Osteocyte (in vitro differentiated cells): ENCODE measurements at places on chromosomes 4 and X.

GRCh38 chr4:3107271-3107670 lies 32.8 kb downstream of the HTT start:
- no peak for DNase-seq

GRCh38 chrX:33211356-33212260 lies at the start of gene DMD:
Gene DMD (minus strand): TSS chrX:33211549. CDS start chrX:33211312, 237 bp downstream.
- peak; percentile 86 for DNase-seq

GRCh38 chr4:176001151-176002006 lies 64.3 kb upstream of the WDR17 start:
- DNase-seq: no peak

DNA sequence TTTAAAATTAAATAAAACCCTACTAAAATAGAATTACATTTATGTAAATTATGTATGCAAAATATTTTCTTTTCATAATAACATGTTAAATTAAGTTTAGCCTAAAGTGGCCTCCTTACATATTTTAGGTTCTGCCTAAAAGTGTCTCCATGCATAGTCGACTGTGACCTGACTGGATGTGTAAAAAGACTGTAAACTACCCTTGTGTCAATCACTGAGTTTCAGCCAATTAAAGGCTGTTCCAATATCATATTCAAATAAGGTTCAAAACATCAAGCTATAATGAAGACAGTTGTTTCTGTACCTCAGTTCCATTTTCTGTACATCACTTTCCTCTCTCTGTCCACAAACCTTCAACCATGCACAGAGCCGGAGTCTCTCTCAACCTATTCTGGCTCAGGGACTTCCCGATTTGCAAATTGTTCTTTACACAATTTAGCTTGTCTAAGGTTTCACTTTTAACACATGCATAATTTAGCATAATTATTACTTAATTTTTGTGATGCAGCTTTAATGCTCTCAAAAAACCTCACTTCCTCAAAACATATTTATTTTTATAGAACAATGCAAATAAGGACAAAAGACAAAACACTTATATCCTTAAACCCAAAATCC lies 60.1 kb downstream of the SH3RF1 start:
- DNase-seq: no peak

DNA sequence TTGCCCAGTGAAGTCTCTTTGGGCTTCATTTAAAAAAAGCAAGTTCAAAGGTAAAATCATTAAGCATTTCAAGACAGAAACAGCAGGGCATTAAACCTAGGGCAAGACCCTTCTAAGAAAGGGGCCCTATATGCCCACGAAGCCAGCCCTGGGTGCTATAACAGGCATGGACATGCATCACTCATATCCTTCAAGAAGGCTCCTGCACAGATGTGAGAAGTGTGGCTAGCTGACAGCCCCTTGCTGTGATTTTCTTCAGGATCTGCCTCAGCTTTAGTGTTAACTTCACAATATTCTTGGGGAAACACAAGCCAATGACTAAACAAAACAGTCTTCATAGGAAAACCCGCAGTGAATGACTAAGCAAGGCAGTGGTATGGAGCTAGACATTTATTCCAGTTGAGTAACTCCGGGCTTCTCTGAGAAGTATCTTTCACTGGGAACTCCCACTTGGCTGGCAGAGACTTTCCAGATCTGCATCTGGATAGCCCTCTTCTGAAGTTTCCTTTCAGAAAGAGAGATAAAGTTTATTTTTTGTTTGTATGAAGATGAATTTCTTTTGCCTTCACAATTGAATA lies 11.9 kb upstream of the MAOA start:
- DNase-seq: no peak

- DNase-seq: no peak
Observed at GRCh38 chr4:1008840-1009541, 2.4 kb upstream of the FGFRL1 start.

GRCh38 chrX:41722214-41722613 lies 1.8 kb upstream of the GPR82 start:
- DNase-seq: no peak

- no peak for DNase-seq
Observed at GRCh38 chr4:77052352-77052751, 23.4 kb downstream of the CCNI start.

- DNase-seq: no peak
Observed at GRCh38 chrX:38692961-38693360, 108.3 kb upstream of the MID1IP1 start.

DNA sequence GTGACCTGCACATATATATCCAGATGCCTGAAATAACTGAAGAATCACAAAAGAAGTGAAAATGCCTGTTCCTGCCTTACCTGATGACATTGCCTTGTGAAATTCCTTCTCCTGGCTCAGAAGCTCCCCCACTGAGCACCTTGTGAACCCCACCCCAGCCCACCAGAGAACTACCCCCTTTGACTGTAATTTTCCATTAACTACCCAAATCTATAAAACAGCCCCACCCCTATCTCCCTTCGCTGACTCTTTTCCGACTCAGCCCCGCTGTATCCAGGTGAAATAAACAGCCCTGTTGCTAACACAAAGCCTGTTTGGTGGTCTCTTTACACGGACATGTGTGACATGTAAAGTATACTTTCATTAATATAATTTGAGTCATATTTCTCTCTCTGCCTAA lies 320.3 kb upstream of the TECRL start:
- DNase-seq: no peak

GRCh38 chr4:85244638-85245037 lies 230.3 kb upstream of the ARHGAP24 start:
- DNase-seq: no peak

GRCh38 chr4:142719854-142720541 lies 126.1 kb downstream of the INPP4B start:
- no peak for DNase-seq

DNA sequence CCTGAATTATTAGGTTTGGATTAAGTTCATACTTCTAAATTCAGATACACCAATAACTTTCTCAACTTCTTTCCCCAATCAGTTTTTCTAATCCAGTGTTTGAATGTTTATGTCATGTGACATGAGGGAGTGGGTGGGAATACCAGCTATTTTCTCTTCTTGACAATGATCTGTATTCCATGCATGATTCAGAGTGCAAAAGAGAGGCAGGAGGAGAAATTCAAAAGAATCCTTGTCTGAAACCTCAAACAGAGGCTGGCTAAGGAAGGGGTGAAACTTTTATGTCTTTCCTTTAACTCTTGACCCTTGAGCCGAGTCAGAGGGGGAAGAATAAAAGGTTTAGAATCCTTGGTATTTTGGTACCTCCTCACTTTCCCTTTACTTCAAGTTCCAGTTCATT lies 544.7 kb downstream of the SPRY1 start:
- no peak for DNase-seq

GRCh38 chr4:111512081-111512783 lies 633.0 kb upstream of the FAM241A start:
- DNase-seq: no peak

- peak; percentile 89 for DNase-seq
Observed at GRCh38 chr4:189202182-189202868, 738.3 kb upstream of the FRG1 start.

GRCh38 chr4:92988301-92988700 lies 684.5 kb downstream of the GRID2 start:
- DNase-seq: no peak

- no peak for DNase-seq
Observed at GRCh38 chrX:9163214-9163709, 129.3 kb upstream of the FAM9B start.

GRCh38 chr4:24894846-24895245 lies 18.0 kb downstream of the CCDC149 start:
- DNase-seq: no peak

DNA sequence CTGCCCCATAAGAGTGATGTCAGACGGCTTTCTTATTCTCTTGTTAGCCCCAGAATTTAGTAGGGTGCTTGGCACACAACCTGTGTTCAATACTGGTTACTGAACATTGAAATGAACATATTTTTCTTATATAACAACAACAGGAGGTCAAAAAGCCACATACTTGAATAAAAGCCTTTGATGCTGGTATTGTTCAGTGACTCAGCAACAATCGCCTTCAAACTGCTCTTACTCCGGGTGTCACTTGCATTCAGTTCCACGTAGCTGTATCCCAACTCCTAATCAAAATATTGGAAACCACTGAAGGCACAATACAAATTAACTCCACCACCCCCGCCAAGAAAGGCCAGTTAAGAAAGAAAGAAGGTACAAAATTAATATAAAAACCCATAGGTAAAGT lies 61.5 kb downstream of the RFC1 start:
- no peak for DNase-seq

GRCh38 chr4:95549246-95550114 lies 707 bp upstream of the UNC5C start:
- no peak for DNase-seq

- no peak for DNase-seq
Observed at GRCh38 chr4:118957722-118958445, 69.2 kb downstream of the SYNPO2 start.

DNA sequence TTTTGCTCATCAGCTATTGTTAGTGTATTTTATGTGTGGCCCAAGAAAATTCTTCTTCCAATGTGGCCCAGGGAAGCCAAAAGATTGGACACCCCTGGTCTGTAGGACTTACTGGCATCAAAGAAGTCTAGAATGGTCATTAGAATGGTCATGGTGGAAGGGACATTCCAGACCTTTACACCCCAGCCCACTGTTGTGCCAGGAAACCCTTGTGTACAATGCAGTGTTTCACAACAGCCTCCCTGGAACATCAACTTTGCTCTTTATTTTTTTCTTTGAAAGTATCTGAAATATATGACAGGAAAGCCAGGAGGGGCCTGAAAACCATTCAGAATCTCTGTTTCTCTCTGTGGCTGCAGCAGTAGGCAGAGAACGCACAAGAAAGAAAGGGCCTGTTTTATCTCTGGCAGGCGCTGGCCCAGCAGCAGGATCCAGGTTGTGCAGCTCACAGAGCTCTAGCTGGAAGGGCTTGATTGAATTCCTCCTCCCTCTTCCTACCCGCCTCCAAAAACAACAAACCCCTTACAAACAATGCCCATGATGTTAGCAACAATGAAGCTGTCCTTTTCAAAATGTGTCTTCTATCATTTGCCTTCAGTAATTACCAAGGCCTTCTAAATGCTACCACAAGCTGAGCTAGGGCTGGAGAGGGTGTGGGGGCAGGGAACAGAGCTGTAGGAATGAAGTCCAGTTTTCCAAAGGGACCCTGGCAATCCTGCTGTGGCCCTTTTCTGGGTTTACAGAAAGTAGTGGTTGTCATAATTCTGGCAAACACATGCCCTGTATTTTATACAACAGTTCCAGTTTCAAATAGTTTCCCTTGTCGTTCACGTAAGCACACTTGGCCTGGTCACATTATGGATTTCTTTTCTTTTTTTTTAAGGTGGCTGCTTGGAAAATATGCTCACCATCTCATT lies 32.3 kb upstream of the TFDP3 start:
- no peak for DNase-seq

DNA sequence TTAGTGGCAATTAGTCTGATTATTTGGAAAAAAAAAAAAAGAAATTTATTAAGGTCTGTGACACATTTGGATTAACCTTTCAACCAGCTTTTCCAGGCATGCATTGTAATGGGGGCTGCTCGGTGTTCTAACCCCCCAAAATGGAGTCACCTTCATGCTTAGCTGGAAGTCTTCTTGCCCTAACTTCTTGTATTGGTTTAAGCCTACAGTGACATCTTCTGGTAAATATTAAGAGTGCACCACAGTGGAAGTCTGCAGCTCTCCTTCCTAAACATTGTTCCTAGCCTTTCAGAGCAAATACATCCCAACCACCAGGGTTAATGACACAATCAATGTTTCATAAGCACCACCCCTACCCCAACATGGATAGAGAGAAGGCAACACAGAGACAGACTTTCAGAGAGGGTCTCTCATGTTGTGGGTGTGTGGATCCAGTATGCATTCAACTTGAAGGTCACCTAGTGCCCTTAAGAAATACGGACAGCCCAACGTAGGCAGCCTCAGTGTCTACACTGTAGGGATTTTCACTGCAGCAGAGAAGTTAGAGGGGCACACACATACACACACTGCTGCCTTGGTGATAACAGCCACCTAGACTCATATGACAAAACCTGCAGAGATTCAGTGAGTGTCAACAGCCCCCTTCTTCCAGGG lies 142.9 kb upstream of the MBNL3 start:
- DNase-seq: no peak

GRCh38 chr4:10295301-10295700 lies 161.9 kb downstream of the ZNF518B start:
- DNase-seq: no peak

DNA sequence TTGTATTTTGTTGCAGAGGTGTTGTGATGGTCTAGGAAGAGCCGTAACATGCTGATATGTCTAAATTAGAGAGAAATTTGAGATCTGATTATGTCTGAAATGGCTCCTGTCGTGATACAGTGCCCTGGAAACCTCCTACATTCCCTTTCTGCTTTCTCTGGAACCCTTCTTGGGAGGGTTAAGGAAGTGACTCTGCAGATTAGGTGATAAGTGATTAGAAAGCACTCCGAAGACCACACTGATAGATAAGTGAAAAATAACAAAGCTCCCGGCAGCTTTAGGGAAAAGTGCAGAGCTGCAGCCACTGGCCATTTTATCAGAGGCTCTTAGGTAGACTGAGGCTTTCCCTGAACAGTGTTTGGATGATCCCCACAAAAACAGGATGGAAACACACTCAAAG lies 110.6 kb downstream of the MGST2 start:
- DNase-seq: no peak

GRCh38 chr4:92551616-92552015 lies 247.8 kb downstream of the GRID2 start:
- no peak for DNase-seq

- no peak for DNase-seq
Observed at GRCh38 chr4:40608628-40609027, 21.0 kb downstream of the RBM47 start.

- no peak for DNase-seq
Observed at GRCh38 chr4:37735578-37735977, 49.4 kb upstream of the RELL1 start.

DNA sequence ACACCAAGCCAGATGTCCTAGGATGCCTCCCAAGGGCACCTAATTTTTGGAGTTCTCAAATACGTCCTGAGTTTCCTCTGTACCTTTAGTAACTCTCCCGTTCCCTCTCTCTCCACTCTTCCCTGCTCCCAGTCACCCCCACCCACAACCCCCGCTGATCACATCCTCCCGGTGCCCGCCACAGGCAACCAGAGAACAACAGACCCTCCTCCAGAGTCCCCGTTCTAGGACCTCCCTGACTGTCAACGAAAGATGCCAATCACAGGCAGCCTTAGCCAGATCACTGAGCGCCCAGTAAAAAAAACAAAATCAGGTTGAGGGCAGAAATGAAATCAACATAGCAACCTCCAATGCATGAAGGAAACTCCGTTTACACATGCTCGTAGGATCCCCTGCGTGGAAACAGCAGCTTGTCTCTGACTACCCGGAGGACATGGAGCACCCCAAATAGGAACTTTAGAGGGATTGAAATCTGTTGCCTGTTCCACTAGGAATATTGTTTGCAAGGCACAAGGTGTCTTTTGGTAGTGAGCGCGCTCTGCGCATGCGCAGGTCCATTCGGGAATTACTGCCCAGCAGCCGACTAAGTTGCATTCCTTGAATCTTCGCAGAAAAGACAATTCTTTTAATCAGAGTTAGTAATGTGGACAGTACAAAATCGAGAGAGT lies at the start of gene GABRB1:
GABRB1 (plus strand) TSS at position 557 of the 668 bp plus-strand sequence.
- DNase-seq: peak; percentile 87

GRCh38 chrX:150856101-150856500 lies 42.4 kb downstream of the CD99L2 start:
- DNase-seq: no peak
